ENCODE measurements at places on chromosomes 7 and 10. TPM values are rescaled to one million over a fixed set of nuclear protein-coding genes. Genes with fewer than 3 reads are reported as not detected.

DNA sequence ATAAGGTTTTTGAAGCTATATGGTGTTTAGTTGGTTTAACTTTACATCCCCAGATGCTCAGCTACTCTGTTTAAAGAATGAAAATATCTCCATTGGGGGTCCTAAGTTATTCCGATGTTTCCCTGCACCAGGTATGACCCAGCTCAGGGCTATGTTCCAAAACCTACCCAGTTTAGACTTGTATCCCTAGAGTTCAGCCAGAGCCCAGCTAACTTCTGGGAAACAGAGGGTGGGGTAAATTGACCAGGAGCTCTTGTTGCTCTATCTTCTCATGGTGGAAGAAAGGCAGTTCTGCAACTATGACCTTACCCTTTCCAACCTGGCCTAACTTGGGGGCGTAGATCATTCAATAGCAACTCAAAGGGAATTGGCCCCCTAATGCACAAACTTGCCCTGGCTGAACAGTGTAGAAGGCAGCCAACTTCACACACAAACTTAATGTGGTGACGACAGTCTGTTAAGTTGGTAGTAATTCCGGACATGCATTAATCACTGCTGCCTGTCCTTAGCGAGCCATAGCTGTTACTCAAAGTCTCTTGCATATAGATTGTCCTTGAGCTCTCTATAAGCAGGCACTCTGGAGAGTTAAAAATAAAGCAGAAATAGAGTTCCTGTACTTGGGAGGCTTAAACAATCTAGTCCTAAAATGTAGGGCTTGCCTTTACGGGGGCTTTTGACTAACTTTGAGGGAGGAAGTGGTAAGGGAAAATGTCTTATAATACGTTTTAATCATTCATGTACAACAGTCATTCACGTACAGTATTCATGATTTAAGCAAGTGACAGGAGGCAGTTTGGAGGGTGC lies 5.3 kb upstream of the ZNRF2 start:
- DNase-seq = no peak

- DNase-seq = no peak
These were observed 98.7 kb downstream of the CALCR start for GRCh38 chr7:93475811-93476210.

GRCh38 chr7:128044064-128044463 lies 12.8 kb upstream of the LRRC4 start:
- no peak for DNase-seq

GRCh38 chr10:30542001-30542894 lies 87.3 kb downstream of the LYZL2 start:
- no peak for DNase-seq

The DGKI gene
- not detected for total RNA-seq

DNA sequence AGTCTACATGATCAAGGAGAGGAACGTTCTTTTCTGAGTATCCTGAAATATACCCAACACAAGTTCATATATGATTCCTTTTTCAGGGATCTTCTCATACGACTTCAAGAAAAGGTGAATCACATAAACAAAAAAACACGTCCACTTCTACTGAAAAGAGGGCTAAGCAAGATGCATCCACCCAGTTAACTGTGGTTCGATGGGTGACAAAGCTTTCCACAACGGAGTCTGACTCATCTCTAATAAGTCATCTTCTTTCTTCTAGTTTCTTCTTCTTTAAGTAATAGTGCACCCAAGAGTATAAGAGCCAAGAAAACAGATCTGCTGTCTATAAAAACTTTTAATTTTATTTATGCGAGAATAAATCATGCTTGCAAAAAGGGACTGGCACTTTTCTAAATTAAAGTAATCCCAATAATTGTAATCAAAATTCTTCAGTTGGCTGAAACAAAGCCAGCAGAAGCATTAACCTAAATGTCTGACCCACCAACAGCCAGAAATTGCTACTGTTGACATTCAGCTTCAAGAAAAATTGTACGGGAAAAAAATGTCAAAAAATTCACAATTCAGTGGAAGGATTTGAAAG lies 146.9 kb upstream of the ANK3 start:
- DNase-seq = no peak

DNA sequence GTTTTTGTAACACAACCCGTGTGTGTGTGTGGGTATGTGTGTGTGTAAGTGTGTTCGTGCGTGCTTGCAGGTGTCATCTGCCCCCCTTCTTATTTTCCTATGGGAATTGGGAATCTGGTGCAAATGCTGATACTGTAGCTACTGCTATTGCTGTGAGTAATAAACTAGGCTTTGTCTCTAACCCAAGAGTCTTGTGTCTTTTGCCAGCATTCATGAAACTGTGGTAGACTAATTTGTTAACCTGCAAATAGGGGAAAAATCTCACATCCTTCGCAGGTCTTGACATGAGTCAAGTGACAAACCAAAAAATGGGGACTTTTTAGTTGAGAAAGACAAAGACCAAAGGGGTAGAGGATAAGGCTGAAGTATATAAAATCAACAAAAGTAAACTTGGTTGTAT lies 57.9 kb upstream of the FAM133B start:
- no peak for DNase-seq

The ST8SIA6 gene
- 0.33 TPM for total RNA-seq

DNA sequence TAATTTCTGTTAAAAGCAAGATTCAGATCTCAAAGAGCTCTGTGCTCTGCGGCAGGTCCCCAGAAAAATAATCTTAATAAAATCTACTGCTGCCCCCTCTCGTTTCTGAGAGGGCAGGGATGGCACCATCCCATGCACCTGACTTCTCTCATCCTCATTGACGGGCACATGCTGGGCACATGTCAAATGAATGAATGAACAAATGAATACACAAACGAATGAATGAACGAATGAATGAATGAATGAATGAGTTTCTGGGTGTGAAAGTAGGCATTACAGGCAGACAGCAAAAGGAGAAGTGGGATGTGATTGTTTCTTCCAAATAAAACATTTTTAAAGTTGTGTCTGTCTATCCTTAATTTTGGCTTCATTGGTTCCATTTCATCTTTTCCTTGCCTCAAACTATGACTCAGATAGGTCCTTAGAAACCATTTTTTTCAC lies 398.1 kb upstream of the PRKCQ start:
- DNase-seq = no peak

GRCh38 chr10:18960466-18961079 lies 88.0 kb upstream of the MALRD1 start:
- no peak for DNase-seq

GRCh38 chr7:106692450-106693051 lies 31.6 kb upstream of the CCDC71L start:
- DNase-seq = no peak

DNA sequence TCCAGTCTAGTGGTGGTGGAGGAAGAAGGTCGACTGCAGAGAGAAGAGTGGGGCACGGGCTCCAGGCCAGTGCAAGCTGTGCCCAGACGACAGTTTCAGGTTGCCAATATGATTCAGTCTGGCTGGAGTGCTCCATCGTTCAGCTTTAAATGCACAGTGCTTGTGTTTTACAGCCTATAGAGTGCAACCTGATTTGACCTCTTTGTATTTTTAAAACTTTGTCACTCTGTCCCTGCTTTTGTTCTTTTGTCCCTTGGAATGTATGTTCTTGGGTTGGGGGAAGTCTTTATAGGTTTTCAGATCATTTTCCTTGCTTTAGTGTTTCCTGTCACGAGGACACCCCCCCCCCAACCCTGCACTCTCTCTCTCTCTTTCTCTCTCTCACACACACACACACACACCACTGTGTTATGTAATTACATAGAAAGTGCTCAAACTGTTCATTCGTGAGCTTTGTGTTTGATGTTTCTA lies 198.0 kb downstream of the CAMK1D start:
- no peak for DNase-seq

DNA sequence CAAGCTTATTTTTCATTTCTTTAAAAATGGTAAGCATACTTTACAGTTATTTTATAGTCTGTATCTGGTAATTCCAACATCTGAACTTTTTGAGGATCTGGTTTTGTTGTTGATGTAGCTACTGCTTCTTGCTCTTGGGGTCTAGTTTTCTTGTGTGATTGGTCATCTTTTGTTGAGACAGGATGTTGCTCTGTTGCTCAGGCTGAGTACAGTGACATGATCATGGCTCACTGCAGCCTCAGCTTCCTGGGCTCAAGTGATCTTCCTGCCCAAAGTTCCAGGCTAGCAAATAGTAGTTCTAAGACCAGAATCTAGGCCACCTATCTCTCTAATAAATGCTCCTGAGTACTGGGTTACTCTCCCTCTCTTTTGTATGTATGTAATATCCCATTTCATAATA lies 75.7 kb downstream of the NRCAM start:
- DNase-seq = no peak

DNA sequence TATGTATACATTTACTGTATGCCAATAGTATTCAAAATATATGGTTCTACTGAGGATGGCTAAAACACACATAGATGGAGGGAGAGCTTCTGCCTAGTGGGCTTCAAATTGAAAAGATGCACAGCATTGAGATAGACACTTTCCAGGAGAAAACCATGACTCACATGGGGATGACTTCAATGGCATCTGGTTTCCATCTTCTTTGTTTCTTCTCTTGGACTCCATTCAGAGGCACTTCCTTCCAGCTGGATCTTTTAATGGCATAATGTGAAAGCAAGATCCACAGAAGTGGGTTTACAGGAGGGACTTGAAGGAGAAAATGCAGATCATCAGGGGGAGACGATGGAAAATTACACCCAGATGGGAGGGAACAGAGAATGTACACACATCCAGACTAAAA lies 84.9 kb downstream of the ZNF365 start:
- no peak for DNase-seq

DNA sequence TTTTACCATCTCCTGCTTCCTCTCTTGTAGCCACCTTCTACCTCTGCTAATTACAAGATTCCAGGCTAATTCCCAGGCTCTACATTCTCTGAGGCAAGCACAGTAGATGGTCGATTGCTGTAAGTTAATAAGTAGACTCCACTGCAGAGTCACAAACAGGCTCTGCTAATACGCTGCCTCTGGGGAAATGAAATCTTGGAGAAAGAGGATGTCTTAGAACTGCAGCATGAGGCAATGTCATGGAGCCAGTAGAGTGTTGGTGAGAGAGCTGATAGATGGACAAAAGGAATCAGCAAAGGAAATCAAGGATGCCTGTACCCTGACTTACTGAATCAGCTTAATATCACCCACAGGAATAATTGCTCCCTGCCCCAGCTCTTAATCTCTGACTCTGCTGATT lies 1260.3 kb downstream of the XPNPEP1 start:
- DNase-seq = no peak

GRCh38 chr10:5547931-5548660 lies 23.3 kb downstream of the CALML3 start:
- no peak for DNase-seq

The OAT gene
- 47.1 TPM for total RNA-seq

The ARHGEF35 gene
- 4.2 TPM for total RNA-seq
